ENCODE measurements at places on chromosomes 1 and 21.

GRCh38 chr21:32359719-32360260, 33.0 kb downstream of the URB1 start:
- no peak for DNase-seq

DNA sequence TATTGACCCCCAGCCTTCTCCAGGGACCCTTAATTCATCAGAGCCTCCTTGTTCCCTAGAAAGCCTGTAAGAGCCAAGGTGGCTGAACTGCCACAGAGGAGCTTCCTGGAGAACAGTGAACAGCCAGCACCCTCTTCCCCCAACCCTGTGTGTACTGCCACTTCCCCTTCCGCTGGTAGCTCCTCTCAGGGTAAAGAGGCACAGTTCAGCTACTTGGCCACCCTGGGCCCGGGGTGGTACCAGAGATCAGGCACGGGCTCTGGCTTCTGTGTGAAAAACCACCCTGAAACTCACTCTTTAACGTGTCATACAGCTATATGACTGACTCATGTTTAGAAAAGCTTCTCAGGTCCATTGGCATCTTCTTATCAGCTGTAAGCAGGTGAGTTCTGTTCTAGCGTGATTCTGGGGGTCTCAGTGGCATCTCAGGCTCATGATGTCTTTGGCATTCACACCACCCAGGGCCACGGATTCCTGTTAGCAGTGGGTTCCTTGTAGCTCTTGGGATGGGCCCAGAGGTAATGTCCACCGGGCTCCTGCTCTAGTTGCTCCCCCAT, 22.4 kb downstream of the ARMH1 start:
- peak; percentile 22 for DNase-seq

GRCh38 chr1:17120962-17121837, 1.9 kb upstream of the PADI2 start:
- DNase-seq = no peak

- DNase-seq = no peak
These were observed 65.9 kb downstream of the LAMC1 start for GRCh38 chr1:183089025-183089639.

DNA sequence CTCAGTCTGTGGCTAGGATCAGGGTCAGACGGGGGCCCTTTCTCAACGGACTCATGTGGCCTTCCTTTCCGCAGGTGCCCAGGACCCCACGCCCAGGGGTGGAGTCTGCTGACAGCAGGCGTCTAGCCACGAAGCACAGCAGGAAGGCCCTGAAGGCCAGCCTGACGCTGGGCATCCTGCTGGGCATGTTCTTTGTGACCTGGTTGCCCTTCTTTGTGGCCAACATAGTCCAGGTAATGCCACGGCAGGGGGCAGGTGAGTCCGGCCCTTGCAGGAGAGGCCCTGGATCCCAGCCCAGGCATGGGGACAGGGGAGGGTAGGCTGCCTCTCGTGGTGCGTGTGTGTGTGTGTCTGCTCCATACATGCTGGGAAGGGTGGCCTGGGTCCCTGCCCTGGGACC, 13.8 kb downstream of the HTR6 start:
- no peak for DNase-seq

DNA sequence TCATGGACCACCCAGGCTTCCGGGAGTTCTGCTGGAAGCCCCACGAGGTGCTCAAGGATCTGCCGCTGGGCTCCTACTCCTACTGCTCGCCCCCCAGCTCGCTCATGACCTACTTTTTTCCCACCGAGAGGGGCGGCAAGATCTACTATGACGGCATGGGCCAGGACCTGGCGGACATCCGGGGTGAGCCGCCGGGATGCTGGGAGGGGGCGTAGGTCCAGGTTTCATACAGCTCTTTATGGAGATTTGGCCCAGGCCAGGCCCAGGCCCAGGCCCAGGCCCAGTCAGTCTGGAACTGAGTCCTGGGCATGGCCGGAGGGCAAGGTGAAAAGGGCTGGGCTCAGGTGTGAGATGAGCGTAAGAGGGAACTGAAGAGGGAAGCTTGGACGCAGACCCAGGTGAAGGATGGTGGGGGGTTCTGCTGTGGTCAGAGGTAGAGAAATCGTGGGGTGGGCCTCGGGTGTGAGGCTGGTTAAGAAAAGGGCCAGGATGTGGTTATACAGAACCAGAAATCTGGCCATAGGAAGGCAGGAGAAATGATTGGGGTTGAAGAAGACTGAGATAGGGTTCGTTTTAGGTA, 23.0 kb downstream of the DISP3 start:
- no peak for DNase-seq

- DNase-seq = no peak
These were observed 10.1 kb downstream of the ATG4C start for GRCh38 chr1:62794053-62794452.

GRCh38 chr1:229006121-229006870, 264.6 kb upstream of the RAB4A start:
- no peak for DNase-seq

- DNase-seq = no peak
These were observed 243.6 kb downstream of the TNR start for GRCh38 chr1:175499595-175500382.

DNA sequence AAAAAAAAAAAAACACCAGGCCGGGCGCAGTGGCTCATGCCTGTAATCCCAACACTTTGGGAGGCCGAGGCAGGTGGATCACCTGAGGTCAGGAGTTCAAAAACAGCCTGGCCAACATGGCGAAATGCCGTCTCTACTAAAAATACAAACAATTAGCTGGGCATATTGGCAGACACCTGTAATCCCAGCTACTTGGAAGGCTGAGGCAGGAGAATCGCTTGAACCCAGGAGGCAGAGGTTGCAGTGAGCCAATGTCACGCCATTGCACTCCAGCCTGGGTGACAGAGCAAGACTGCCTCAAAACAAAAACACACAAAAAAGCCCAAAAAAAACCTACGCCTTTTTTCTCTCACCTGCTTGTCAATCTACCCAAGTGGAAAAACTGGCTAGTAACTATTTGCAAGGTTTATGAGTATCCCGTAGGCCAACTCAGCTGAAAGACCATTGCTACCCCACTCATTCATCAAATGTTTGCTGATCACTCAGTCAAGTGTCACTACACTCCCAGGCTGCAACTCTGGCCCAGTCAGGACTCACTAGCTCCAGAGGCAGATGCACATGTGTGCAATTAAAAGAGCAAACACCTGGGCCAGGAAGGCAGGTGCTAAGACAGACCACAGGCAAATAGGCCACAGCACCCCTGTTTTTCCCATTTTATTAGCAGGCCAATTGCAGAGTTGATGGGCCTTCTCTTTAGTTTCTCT, 2.0 kb downstream of the CSRP1 start:
- DNase-seq = no peak

- DNase-seq = no peak
These were observed 1.7 kb downstream of the PADI3 start for GRCh38 chr1:17250601-17251000.

GRCh38 chr1:181482001-181482430, 1.3 kb upstream of the CACNA1E start:
- DNase-seq = no peak

GRCh38 chr1:240004086-240004749, 87.5 kb upstream of the FMN2 start:
- no peak for DNase-seq

DNA sequence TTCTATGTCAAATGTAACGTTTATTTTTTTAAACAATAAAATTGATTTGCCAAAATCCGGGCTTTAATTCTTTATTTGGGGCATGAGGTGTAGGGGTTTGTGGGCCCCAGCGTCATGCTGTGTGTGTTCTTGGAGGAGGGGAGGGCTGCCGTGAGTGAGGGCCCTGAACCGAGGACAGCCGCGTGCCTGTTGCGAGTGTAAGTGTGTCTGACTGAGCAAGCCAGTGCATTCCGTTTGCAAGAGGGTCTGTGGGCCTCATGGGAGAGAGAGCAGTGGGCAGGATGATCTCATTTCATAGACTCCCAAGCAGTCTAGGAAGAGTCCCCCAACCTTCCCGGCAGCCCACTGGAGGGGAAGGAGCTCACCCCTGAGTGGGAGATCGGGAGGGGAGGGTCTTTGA, 21.4 kb upstream of the SPSB1 start:
- DNase-seq = no peak

- DNase-seq = no peak
These were observed 725 bp downstream of the CR1L start for GRCh38 chr1:207645635-207646081.

- no peak for DNase-seq
These were observed 66.7 kb upstream of the COX20 start for GRCh38 chr1:244768804-244769203.

DNA sequence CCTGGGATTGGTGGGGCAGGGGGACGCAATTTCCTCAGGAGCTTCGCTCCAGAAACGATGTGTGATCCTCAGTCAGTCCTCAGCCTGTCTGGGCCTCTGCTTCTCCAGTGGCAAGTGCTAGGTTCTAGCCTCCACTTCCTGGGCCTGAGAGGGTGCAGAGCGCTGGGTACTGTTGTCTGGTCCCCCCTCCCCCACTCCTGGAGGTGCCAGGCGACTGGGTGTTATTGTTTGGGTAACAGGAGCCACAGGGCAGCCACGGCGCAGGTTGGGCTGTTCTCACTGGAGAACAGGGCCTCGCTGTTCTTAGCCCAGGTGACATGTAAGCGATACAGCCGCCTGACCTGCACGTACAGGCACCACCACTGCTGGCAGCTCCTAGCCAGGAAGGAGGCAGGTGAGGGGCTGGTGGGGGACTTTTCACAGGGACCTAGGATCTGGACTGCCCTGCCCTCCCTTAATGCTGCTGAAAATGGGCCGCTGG, 2.1 kb downstream of the RPS6KA1 start:
- DNase-seq = no peak

GRCh38 chr1:192904438-192904895, 95.6 kb downstream of the RGS2 start:
- no peak for DNase-seq

DNA sequence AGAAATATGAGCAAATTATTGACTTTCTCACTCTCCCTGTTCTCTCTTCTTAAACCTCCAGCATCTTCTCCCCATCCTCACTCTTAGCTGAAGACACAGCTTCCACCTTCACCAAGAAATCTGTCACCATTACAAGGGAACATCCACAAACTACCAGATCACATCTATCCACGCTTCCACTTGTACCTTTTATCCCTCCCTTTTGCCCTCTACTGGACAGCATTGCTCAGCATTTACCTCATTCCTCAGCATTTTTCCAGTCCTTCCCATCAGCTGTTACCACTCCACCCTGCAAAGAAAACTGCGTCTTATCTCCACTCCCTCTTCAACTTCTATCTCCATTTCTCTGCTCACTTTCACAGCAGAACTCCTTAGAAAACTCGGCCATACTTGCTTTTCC, 42.6 kb downstream of the KCNJ6 start:
- DNase-seq = no peak

DNA sequence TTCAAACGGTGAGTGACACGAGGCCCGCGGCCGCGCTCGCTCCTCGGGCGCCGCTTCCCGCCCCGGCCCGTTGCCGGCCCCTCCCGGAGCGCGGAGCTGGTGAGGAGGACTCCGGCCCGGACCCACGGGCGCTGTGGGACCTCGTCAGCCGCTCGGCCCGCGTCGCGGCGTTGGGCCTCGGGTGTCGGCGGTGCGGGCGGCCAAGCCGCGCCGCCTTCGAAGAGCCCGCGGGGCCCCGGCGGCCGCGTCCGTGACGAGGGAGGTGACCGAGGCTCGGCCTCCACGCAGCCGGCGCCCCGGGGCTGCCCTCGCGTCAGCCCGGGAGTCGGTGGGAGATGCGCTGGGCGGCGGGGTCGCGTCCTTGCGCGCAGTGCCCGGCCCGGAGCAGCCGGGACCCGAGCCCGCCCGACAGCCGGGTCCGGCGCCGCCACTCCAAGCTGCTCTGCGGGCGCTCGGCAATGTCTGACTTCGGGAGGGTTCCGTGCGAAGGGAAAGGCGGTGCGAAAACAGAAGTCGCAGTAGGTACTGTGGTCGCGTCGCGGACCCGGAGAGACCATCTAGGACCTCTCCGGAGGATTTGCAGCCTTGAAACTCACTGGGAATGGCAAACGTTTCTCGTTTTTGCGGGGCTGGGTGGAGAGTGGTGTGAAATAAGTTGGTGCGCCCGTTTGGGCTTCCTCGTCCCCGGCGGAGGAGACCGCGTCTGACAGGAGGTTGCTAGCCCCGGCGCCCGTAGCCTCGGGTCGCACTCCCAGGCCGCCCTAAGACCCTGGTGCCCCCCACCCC, 829 bp downstream of the SPEN start:
- peak; percentile 36 for DNase-seq

DNA sequence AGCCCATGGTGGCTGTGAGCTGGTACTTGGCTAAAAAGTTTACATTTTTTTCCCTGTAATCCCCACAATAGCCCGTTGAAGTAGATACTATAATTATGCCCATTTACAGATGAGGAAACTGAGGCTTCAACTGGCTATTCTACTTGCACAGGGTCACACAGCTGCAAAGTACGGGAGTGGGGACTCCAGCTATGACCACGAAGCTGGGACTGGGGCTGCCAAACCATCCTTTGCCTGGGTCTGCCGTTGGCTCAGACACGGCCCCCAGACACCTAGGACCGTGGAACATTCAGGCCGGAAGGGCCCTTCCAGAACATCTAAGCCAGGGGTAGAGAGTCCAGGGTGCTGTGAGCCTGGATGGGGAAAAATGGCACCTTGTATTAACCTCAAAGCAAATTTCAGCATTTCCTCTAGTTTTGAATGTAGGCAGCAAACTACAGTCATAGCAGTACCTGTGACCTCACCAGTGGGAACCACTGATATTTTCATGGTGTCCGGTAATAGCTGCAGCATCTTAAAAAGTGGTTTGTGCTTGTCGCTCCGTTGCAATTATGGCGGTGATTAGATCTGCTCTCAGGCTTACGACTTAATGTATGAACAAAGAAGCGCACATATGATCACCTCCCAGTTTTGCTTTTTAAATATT, 4.3 kb downstream of the TP73 start:
- no peak for DNase-seq

DNA sequence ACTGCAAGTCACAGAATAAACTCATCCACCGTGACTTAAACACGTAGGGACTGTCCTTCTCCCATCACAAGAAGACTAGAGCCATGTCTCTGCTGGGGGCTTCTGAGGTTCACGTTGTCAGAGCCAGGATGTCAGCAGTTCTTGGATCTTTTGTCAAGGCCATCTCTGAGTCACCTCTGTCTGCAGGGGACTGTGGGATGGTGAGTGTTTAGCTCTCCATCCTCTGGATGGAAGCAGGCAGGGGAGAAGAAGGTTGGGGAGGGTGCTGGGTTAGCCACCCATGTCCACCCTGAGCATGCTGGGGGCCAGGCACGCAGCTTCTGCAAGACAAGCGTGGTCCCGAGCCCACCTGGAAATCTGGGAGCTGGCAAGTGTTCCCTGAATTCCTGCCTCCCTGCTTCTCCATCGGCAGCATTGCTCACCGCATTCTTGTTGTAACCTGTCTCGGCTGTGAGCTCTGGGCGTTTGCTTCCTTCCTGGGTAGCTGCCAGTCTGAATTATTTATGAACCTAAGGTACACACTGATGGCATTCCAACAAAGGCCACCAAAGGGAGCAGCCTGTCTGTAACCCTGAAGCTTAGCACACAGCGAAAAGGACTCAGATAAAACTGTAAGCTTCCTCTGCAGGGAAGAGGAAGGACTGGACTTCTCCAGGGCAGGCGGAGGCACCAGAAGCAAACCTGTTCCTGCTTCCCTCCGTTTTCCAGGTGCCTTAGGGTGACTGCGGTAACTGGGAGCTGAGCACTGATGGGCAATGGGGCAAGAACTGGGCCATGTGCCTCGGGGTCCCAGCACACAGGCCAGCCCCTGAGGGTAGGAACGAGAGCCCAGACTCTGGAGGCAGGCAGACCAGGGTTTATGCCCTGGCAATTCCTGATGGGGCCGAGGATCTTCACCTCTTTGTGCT, 88.6 kb downstream of the RIPK4 start:
- no peak for DNase-seq

Measured in activated CD4-positive, alpha-beta T cell treated with anti-CD3 and anti-CD28 coated beads for 4 hours (primary cell).